ENCODE measurements at places on chromosomes 2 and 18.

DNA sequence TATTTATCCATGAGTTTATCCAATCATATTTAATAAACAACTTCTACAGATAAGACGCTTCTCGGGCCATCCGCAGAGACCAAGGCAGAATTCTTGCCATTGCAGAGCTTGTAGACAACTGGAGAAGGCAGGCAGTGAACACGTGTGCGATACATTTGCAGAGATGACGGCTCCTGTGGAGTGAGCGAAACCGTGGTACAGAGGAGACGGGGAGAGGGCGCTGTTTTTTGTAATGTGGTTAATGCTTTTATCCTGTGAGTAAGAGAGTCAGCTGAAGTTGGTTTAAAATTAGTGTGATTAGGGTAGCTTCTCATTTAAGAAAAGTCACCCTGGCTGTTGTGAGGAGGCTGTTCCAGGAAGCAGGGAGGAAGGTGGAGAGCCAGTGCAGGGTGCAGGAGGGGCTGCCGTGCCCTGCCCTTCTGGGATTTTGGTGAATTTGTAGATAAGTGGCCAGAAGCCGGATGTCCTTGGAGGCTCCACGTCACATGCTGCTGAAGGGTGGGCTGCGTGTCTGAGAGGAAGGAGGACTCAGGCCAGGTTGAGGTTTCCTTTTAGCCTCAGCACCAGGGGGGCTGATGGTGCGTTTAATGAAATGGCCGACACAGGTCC, 151.4 kb downstream of the SNTG2 start:
- H3K27me3 ChIP-seq, result no peaks in the 10 kb centered on the region
- H3K36me3 ChIP-seq, result no peaks in the 10 kb centered on the region
- H3K4me1 ChIP-seq, result no peaks in the 10 kb centered on the region
- H3K4me3 ChIP-seq, result no peak overlapping the region
- DNase-seq, result no peak

DNA sequence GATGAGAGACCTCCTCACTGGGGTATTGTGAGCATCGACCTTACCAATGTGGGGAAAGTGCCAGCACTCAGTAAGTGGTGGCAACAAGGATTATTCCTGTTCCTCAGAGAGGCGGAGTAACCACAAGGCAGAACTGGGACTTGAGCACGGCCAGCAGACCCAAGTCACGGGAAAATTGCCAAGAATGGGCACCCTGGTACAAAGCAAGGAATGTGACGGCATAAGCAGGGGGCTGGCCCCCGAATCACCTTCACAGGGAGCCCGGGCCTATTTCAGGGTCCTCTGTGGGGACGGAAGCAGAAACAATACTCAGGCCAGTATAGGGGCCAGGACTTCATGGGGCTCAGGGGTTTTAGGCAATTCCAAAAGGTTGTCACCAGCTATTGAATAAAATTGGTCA, 25.4 kb downstream of the CENPA start:
- DNase-seq, result no peak
- H3K4me1 ChIP-seq, result peaks cover 41% of the 10 kb centered on the region
- H3K27ac ChIP-seq, result no peak overlapping the region
- no peaks in the 10 kb centered on the region for H3K36me3 ChIP-seq

DNA sequence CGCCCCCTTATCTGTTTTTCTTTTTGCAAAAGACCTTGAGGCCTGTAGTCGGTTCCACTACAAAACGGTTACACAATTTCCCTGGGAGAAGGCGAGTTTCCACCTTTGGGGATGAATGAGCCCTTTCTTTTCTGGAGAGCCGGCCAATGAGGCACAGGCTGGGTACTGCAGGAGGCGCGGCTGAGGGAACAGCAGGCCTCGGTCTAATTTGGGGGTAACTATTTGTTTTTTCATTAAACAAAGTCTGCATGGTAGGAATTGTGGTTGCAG, 129.2 kb downstream of the MYCN start:
- no peak for DNase-seq
- no peaks in the 10 kb centered on the region for H3K36me3 ChIP-seq
- no peak overlapping the region for H3K27ac ChIP-seq
- no peaks in the 10 kb centered on the region for H3K4me1 ChIP-seq

- peaks cover under 1% of the 10 kb centered on the region for H3K4me1 ChIP-seq
- H3K27me3 ChIP-seq, result peaks cover 2% of the 10 kb centered on the region
- no peak overlapping the region for H3K4me3 ChIP-seq
Observed at GRCh38 chr2:170764880-170765261, 5.3 kb upstream of the ERICH2 start.

- no peak for DNase-seq
- no peak overlapping the region for H3K27ac ChIP-seq
Observed at GRCh38 chr2:206092297-206092696, 6.3 kb upstream of the INO80D start.

DNA sequence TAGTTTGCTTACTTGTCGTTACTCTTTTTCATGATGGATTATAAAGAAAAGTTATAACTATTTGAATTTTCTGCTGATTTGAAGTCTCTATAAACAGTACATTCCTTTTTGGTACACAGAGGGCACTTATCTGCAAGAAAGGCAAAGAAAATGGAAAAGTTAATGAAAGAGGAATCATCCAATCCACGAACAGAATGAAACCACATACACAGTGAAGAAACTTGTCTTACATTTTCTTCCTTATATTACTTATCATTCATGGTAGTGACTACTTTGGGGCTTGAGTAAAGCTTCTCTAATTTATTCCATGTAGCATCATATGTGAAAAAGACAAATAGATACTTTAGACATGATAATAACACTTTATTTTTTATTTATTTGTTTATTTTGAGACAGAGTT, 14.8 kb upstream of the ACTR3 start:
- H3K4me1 ChIP-seq, result peaks cover 21% of the 10 kb centered on the region
- DNase-seq, result no peak
- H3K27ac ChIP-seq, result no peak overlapping the region
- no peak overlapping the region for H3K4me3 ChIP-seq

GRCh38 chr2:1602278-1603010, 141.9 kb downstream of the PXDN start:
- no peak for DNase-seq
- H3K4me1 ChIP-seq, result no peaks in the 10 kb centered on the region
- no peaks in the 10 kb centered on the region for H3K36me3 ChIP-seq
- H3K4me3 ChIP-seq, result no peak overlapping the region
- H3K27ac ChIP-seq, result no peak overlapping the region
- no peaks in the 10 kb centered on the region for H3K27me3 ChIP-seq

- H3K36me3 ChIP-seq, result no peaks in the 10 kb centered on the region
- DNase-seq, result no peak
- no peak overlapping the region for H3K27ac ChIP-seq
- no peaks in the 10 kb centered on the region for H3K27me3 ChIP-seq
- H3K4me1 ChIP-seq, result peaks cover 27% of the 10 kb centered on the region
Observed at GRCh38 chr2:105919191-105919811, 174.6 kb downstream of the NCK2 start.

DNA sequence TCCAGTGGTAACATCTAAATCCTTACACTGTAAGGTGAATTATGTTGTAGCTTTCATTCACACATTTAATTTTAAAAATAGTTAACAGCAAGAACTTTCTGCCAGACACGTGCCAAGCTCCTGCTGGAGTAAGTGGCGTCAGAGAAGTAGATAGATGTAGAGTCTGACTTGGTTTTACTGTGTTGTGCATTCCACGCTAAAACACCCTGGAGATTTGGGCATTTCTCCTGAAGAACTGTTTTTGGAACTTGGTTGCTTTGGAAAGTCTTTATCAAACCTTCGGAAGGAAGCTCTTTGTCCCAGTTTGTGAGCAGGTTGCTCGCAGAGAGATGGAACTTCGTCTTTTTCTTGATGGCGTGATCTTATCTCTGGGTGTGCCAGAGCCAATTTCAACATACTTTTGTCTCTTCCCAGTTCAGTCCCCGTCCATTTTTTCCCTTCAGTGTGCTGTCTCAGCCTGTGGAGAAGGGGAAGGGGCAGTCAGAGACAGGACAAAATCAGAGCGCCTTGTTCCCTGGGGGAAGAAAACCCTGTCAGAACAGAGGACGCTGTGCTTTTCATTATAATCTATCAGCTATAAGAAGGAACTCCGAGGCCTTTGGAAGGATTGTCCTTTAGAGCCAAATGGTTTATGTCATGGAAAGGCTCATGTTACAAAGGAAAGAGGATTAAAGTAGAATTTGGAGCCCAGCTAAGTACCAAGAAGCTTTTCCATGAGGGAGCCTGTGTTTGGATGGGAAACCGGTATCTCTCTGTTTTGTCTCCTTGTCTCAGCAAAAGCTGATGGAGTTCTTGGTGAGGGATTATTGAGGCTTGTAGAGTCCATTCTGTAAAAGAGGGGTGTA, 18.9 kb downstream of the GRHL1 start:
- DNase-seq, result no peak
- H3K27me3 ChIP-seq, result no peaks in the 10 kb centered on the region
- no peak overlapping the region for H3K4me3 ChIP-seq
- H3K36me3 ChIP-seq, result no peaks in the 10 kb centered on the region
- H3K4me1 ChIP-seq, result peaks cover 1% of the 10 kb centered on the region

GRCh38 chr2:63435070-63435469, 153.2 kb downstream of the WDPCP start:
- H3K4me1 ChIP-seq, result no peaks in the 10 kb centered on the region
- no peaks in the 10 kb centered on the region for H3K36me3 ChIP-seq
- H3K27ac ChIP-seq, result no peak overlapping the region
- DNase-seq, result no peak
- H3K27me3 ChIP-seq, result no peaks in the 10 kb centered on the region

- no peak overlapping the region for H3K4me3 ChIP-seq
- peaks cover 15% of the 10 kb centered on the region for H3K27me3 ChIP-seq
- no peaks in the 10 kb centered on the region for H3K36me3 ChIP-seq
- no peak overlapping the region for H3K27ac ChIP-seq
Observed at GRCh38 chr2:237866101-237866621, 6.7 kb downstream of the RAMP1 start.

DNA sequence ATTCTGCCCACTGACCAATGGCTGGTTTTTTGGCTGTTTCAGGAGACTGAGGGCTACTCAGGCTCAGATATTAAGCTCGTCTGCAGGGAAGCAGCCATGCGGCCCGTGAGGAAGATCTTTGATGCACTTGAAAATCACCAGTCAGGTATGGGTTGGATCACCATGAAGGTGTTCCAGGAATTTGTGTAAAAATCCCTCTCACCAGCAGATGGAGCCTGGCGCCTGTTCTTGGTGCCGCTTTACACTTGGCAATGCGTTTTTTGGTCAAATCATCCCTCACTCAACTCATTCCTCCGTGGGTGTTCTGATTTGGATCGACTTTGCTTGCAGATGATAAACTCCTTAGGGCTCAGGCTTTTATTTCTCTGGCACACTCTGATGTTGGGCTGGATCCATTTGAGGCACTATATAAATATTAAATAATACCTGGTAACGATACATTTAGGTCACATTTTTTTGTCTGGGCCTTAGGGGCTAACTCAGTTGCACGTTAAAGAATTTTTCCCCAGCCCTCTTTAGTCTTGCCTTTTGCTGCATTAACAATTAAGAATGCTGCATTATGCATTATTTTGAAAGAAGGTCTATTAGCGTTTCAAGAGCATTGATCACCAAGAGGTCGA, 50.0 kb downstream of the HDHD2 start:
- no peak overlapping the region for H3K27ac ChIP-seq
- H3K4me1 ChIP-seq, result no peaks in the 10 kb centered on the region
- DNase-seq, result peak; percentile 47
- no peak overlapping the region for H3K4me3 ChIP-seq

- H3K4me1 ChIP-seq, result peaks cover 9% of the 10 kb centered on the region
- no peaks in the 10 kb centered on the region for H3K27me3 ChIP-seq
- H3K36me3 ChIP-seq, result no peaks in the 10 kb centered on the region
- no peak for DNase-seq
Observed at GRCh38 chr2:159164457-159164911, 122.0 kb downstream of the WDSUB1 start.

DNA sequence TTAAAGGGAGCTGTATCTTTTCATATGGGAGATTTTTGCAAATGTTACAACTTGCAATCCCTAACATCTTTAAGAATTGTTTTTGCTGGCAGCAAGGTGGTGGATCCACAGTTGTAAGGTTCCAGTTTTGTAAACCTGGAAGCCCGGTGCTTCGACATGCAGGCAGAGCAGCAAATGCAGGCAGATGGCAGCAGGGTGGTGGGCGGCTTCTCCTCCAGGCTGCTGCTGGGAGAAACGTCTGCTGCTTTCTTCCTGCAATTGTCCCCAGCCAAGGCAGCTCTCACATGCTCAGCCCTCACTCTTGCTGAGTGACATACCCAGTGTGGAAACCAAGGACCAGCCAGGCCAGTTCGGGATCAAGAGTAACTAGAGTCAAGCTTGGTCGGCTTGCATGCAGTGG, 166.0 kb downstream of the SEPTIN10 start:
- no peak overlapping the region for H3K27ac ChIP-seq
- no peaks in the 10 kb centered on the region for H3K27me3 ChIP-seq
- no peak for DNase-seq
- no peak overlapping the region for H3K4me3 ChIP-seq
- H3K36me3 ChIP-seq, result no peaks in the 10 kb centered on the region

DNA sequence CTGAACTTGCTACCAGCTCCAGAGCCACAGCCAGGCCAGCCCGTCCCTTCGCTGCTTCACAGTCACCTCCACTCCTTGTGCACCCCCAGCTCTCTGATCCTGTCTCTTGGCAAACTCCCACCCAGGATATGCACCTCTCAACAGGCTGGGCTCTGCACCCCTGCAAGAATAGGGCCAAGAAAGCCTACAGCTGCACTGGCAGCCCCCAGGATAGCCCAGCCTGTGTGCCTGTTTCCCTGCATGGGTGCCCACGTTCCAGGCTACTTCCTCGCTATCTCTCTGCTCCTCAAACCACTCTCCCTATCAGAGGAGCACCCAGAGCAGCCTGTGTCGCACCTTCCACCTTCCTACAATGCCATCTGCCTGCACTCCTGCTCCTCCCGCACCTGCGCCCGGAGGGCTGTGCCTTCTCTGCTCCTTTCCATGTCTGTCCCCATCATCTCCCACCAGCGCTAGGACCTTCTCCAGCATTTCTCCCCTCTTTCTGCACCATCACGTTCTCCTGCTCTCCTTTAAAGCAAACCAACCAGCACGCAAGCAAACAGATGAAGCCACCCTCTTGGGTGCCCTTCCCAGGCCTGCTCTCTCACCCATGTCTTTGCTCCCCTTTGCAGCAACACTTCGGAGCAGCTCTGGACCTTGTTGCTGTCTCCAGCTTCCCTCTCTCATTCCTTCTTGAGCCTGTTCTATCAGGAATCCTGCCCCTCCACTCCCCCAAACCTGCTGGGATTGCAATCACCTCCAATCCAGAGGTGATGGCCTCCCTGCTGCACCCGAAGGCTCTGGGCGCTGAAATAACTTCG, 313.2 kb upstream of the HS6ST1 start:
- no peak overlapping the region for H3K4me3 ChIP-seq
- no peaks in the 10 kb centered on the region for H3K36me3 ChIP-seq
- no peaks in the 10 kb centered on the region for H3K27me3 ChIP-seq
- H3K27ac ChIP-seq, result no peak overlapping the region

DNA sequence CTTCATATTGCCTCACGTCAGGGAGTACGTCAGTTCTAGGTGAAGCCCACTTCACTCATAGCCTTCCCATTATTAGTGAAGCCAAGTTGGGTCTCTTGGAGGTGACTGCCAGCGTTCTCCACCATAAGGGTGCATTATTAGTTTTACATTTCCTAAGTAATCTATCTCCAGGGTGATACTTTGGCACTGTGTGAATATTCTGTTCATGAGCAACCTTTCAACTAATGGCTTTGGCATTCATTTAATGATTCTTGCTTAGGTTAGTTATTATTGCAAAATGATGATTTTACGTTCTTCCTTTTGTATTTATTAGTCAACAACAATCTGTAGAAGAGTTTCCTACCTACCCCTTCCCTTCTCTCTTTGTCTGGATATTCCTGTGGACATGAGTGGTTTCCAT, 97.5 kb downstream of the MAP4K4 start:
- H3K27ac ChIP-seq, result no peak overlapping the region
- DNase-seq, result no peak
- no peaks in the 10 kb centered on the region for H3K27me3 ChIP-seq
- H3K4me1 ChIP-seq, result peaks cover 25% of the 10 kb centered on the region
- H3K4me3 ChIP-seq, result no peak overlapping the region

GRCh38 chr2:14297340-14297739, 335.2 kb upstream of the LRATD1 start:
- H3K27me3 ChIP-seq, result no peaks in the 10 kb centered on the region
- H3K4me1 ChIP-seq, result no peaks in the 10 kb centered on the region
- no peak overlapping the region for H3K27ac ChIP-seq
